CD4-positive, alpha-beta T cell treated with Interleukin-2 at 100 ng/mL for 4 hours (primary cell): ENCODE measurements at places on chromosomes 5 and 9.

DNA sequence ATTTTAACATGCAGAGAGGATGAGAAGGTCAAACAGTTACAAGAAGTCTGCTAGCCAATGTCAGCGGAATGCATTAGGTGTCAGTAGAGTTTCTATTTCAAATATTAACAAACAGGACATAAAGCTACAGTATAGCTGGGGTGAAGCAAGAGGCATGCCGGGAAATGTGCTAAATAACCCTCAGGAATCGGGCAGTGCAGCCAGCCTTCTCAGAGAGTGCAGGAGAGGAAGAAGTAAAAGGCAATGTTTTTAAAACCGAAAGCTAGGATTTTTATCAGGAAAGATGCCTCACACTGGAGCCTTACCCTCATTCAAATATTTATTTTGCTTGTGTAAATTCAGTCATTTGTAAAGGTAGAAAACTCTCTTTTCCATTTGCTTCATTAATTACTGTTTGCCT is 59.1 kb upstream of the SH3GL2 start:
- no peak for DNase-seq

GRCh38 chr5:37211661-37212060 is 37.5 kb downstream of the CPLANE1 start:
- no peak for DNase-seq

DNA sequence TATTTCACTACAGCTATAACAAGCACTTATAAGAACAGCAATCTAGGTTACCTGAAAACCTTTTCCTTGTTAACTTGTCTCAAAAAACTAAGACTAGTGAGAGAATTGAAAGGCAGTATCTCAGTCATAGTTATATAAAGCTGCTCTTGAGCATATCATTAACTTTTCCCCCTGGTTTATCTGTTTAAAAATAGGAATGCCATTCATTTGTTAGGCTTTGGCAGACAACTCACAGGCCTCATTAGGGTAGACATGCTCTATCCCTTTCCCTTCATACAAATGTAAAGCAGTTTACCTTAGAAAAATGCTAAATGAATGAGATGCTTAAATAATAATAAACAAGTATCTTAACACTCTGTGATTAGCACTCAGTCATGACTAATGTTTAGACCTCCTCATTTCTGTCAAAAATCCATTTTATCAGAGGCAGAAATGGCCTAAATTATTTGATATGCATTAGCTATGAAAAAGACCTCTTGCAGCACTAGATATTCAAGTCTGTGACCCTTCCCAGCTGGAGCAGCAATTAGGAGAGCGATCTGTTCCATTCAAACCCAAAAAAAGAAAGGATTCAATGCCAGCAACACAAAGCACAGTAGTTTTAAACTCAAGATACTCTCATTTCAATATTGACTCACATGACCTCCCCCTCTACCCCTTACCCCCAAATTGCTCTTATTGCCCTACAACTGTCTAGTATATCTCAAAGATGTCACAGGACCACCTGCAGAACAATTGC is 1578.8 kb upstream of the WWC1 start:
- no peak for DNase-seq

DNA sequence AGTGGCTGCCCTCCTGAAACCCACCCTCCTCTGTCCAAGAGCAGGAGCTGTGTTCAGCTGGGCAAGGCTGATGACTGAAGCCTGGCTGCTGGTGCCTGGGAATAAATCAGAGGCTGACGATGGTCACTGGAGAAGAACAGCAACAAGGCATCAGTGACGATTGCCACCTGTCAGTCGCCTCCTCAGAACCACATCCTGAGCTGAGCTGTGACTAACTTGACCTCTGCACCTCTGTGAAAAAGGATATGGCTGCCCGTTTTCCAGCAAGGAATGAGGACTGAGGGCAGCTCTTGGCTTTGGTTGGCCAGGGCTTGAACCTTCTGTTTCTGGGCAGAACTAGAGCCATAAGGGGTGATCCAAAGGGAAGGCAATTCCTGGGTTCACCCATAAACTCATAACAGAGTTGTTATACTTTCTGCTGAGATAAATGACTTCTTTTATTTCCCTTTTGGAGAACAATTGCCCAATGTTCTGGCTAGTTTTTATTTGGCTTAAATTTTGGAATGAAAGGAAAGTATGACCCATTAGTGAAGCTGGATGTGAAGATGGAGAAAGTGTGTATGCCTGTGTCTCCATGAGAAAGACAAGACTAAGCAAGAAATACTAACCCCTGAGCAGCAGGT is 40.1 kb downstream of the TRIP13 start:
- DNase-seq, result no peak

- DNase-seq, result peak; percentile 18
Observed at GRCh38 chr5:54309691-54310432, 511 bp downstream of the ARL15 start.

GRCh38 chr5:175680020-175680419 is 22.1 kb downstream of the HRH2 start:
- no peak for DNase-seq

GRCh38 chr9:105236261-105236660 is 8.2 kb upstream of the SLC44A1 start:
- no peak for DNase-seq

DNA sequence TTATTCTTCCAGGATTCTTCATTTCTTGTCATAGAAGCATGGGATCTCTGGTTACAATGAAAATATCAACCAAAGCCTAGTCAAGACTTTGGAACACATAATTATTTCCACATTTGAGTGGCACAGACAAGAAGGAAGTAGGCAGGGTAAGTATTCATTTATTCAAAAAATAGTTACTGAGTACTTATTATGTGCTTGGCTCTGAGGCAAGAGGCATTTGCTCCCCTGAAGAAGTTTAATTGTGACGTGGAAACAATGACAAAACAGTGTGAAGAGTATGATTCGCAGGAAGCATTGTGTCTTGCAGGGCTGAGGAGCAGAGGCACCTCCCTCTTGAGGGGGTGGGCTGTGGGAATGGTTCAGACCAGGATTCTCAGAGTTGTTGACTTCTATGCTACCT is 45.0 kb upstream of the TNFSF15 start:
- no peak for DNase-seq

DNA sequence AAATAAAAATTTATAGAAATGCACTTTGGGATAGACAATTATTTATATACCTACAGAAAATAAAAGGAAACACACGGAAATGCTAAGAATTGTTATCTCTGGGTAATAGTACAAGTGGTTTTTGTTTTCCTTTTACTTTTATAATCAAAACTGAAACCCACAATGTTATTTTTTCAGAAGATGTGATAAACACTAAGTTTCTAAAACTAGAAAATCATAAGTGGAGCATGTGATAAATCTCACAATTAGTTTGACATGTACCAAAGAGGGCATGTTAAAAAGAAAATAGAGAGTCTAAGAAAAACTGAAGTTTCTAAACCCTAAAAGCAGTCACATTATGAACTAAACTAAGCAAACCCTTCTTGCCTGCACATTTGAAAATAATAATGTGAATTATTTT is 61.1 kb downstream of the OXCT1 start:
- no peak for DNase-seq

- no peak for DNase-seq
Observed at GRCh38 chr5:73336366-73336765, 112.2 kb downstream of the FOXD1 start.

DNA sequence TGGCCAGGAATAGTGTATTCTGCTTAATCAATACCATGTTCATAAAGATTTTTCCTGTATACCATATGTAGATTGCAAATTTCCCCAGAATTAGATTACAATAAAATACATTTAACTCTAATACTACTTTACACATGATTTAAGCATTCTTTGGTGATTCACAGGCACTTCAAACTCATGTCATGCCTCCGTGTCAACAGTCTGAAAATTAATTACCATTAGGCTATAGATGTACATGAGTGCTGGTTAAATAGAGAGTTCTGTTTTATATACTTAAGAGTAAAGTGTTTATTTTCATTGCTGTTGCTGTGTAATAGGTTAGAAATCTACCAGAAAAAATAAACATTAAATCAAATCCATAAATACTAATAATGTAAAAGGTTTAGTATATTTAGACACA is 159.8 kb downstream of the ZSWIM6 start:
- no peak for DNase-seq

DNA sequence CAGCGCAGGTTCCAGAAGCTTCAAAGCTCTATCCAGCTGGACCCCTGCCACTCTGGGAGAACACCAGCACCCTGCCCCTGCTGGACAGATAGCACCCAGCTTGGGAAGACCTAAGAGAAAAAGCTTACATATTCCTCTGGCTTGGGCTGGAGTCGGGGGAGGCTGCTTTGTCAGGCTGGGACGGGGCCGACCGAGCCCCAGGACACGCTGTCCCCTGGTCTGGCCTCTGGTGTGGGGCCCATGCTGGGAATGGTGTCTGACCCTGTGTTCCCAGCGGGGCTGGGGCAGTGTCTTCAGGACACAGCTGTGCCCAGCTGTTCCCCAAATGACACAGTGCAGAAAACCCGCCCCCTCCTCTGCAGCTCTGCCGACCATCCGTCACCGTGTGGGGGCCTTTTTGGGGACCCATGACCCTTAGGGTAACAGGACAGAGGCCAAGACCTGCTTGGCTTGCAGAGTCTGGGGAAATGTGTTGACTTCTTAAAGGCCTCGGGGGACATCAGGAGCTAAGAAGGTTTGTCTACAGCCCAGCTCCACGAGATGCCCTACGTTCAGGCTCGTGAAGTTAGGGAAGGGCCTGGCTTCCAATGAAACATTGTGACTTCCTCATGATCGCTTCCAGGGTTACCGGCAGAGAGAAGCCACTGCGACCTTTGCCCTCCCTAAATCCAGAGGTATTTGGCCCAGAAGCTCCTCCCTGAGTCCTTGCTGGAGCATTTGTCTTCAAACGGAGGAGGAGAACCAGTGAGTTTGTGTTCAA is 20.4 kb upstream of the SLC2A6 start:
- no peak for DNase-seq

GRCh38 chr9:131546336-131547084 is 1.2 kb downstream of the PRRT1B start:
- no peak for DNase-seq

- DNase-seq, result no peak
Observed at GRCh38 chr5:153926201-153926600, 112.5 kb downstream of the FAM114A2 start.

DNA sequence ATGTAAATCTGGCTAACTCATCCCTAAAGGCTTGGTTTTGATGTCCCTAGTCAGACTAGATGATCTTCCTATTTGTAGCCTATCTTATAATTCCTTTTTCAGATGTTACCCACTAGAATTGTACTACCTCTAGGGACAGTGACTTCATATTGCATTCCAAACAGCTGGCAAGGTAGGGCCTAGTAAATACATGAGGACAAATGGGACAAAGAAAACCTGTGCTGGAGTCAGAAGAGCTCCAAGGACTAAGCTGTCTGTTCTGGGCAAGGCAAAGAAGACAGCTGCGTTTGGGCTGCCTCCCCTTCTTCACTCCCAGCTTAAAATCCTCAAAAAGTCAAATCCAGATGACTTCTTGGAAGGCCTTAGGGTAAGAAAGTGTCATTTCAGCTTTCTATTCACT is 10.0 kb downstream of the DMXL1 start:
- DNase-seq, result no peak
